Lung (tissue), 17 donors: ENCODE measurements at places on chromosomes 2 and 18. TPM values are rescaled to one million over a fixed set of nuclear protein-coding genes. Genes with fewer than 3 reads are reported as not detected.
A peak's percentile ranks its signal among the peaks of the same experiment; 100 is the strongest.

GRCh38 chr2:236824836-236825235, 255.2 kb downstream of the ACKR3 start:
- DNase-seq, result no peak
- no peaks in the 10 kb centered on the region for H3K36me3 ChIP-seq
- H3K4me1 ChIP-seq, result no peaks in the 10 kb centered on the region
- no peaks in the 10 kb centered on the region for H3K27me3 ChIP-seq

IL36B gene
- not detected for total RNA-seq

DUSP19 gene
- total RNA-seq, result 4.8 TPM

- peak overlapping the region; percentile 91 for H3K27ac ChIP-seq
- no peaks in the 10 kb centered on the region for H3K27me3 ChIP-seq
- no peak overlapping the region for H3K4me3 ChIP-seq
- peak; percentile 45 for DNase-seq
- peaks cover 19% of the 10 kb centered on the region for H3K36me3 ChIP-seq
Measured at GRCh38 chr2:43218702-43219382, 7.6 kb downstream of the ZFP36L2 start.

EFR3B gene
- total RNA-seq, result 5.6 TPM
